KBM-7 (cell line): ENCODE measurements at places on chromosomes 6 and 20.

DNA sequence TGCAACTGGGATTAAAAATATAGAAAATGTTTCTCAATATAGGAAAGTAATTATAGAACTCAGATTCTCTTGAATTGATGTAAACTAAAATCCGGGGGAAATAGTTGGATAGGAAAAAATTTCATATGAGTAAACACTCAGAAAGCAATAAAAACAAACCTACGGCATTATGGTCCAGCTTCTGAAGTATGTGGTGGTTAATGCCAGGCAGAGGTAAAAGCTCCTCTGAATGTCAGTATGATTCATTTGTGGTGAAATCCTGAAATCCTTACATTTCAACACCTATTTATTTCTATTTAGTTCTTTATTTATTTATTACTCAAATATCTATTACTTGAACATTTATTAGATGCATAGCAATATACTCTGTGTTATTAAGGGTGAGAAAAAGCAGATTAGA lies 145.1 kb downstream of the RIMS1 start:
- no peak for DNase-seq

- DNase-seq, result no peak
These were observed 297.7 kb downstream of the DOK5 start for GRCh38 chr20:54772893-54773642.

- DNase-seq, result no peak
These were observed 84.3 kb upstream of the RALY start for GRCh38 chr20:33909331-33909921.

DNA sequence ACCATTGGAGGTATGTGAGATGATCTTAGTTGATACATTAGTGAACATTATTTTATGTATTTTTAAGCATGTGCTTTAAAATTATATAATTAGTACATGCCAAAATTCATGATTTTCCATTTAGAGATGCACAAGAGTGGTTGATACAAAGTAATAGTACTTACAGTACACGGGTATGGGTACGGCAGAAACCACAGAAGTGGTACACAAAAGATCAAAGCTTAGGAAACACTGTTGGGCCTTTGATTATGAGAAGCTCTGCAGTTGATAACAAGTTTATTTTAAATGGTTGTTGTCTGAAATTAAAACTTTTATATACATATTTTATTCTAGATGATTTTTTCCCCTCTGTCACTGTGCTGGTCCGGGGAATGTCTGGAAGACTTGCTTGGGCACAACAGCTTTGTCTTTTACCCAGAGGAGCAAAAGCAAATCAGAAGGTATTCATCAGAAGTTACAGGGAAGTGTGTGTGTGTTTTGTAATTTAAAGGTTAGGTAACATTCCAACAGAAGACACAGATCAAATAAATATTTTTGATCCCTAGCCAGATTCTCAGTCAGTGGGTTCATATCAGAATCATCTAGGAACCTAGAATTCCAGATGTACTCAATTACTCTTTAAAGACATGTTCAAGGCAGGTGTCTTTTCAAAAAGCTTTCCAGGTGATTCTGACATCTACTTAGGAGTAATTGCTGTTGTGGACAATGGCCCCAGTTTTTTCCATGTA lies 32.5 kb upstream of the ADIG start:
- no peak for DNase-seq

DNA sequence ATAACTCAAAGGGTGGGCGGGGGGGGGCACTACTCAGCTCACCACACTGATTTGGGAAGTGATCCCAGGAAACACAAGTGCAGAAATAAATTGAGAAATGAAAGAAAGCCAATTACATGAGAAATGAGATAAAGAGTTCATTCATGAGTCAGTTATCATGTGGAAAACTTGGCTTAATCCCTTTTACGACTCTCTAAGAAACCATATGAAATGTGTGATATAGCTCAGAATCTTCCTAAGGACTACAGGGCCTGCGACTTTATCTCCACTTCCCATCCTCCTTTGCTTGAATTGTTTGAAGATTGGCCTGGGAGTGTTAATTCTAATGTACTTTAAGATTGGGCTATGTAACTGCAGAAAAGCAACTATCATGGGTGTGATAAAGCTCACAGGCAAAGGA lies 3.6 kb upstream of the BTN2A2 start:
- DNase-seq, result no peak

DNA sequence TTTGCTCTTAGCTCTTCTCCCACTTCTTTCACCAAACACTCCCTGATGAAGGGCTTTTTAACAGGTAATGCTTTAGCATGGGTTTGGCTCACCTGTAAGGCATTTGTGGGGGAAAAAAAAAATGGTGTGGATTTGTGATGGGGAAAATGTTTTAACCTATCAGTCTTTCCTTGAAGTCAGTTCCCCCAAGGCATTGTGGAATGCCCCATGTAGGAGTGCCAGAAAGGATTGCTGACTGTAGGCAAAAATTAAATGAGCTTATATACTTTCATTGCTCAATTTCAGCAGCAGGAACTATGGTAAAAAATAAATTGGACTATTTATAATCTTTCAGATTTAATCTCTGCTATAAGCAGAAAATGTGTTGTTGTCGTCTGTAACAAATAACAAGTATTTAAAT lies 10.6 kb upstream of the SASH1 start:
- DNase-seq, result no peak

- no peak for DNase-seq
These were observed 306.6 kb upstream of the ECI2 start for GRCh38 chr6:4441981-4442434.

- DNase-seq, result no peak
These were observed 228.4 kb upstream of the JAG1 start for GRCh38 chr20:10902174-10902573.

DNA sequence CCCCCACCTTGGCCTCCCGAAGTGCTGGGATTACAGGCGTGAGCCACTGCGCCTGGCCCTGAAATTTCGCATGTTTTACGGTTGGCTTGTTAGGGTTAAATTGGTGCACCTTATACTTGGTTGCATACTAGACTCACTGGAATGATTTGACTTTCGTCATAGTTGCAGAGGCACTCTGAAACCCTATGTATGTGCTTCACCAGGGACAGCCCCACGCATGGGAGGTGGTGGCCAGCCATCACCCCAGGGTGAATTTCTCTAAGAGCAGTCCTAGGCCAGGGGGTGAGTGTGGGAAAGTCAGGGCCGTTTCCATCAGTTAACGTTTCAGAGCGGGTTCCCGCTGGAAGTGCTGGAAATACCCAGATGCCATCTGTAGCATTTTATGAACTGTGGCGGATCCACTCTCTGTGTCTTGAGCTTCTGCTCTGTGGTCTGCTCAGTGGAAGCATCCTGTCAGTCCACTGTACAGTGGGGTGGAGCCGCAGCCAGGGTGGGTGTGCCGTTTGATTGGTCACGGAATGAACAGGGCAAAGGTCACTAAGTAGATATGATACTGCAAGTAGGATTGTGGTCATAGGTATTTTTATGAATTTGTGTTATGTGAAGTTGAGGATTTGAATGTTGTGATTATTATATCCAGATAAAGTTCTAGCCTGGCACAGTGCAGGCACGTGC lies 13.2 kb downstream of the DNAJC5 start:
- DNase-seq, result no peak

DNA sequence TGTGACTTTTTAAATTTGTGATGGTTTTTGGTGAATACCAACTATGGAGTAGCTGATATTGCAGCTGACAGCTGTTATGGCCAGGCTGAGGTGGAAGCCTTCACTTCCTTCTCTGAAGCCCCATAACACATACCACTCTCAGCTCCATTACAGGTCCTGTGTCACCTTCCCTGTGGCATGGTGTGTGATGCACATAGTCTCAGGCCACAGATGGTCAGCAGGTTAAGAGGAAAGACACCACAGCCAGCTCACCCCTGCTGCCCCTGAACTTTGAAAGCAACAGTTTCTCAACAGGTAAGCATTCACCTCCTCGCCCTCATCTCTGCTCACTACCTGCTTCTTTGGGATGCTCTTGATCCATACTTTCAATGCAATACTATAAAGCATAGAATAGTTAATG lies 7.7 kb downstream of the TXNDC5 start:
- DNase-seq, result no peak

DNA sequence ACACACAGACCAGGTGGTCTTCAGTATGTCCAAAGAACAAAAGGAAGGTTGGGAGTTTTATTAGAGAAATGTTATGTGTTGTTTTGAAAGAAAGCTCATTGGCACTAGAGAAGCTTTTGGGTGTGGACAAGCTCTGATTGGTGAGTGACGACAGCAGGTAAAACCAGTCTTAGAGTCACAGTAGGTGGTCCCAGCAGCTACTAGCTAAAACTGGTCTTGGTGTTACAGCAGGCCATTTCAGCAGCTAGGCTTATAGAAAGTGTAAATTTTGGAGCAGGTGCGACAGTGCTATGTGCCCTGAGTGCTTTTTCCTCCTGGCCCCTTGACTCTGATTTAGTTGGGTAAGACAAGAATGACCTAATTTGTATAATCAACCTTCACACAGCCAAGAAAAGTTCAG lies 3.6 kb downstream of the CLDN20 start:
- no peak for DNase-seq

DNA sequence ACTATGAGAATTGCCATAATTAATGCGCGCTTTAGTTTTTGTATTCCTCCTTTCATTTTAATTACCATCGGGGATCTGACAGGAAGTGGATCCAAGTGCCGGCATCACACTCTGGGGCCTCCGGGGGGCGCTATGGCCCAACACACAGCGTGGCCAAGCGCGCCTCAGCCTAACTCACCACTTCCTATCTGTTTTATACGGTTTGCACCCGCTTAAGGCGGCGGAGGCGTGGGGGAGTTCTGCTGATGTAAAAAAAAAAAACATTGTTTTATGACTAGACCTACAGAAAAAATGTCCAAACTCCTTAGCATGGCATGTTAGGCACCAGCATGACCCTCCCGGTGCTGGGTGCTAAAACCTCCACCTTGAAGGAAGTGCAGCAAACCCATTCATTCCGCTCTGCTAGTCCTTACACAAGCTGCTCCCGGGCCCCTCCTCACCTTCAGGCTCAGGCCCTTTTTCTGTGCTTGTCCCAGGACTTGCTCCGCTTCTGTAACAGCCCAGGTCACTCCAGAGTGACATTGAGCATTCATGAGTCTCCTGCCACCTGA lies 4.5 kb upstream of the EBF4 start:
- DNase-seq, result peak; percentile 94

GRCh38 chr20:5531318-5532081 lies 214.7 kb upstream of the PROKR2 start:
- DNase-seq, result peak; percentile 27

- DNase-seq, result no peak
These were observed 319.0 kb downstream of the HACE1 start for GRCh38 chr6:104540743-104541142.
